ENCODE measurements at places on chromosomes 6 and 20.

- peak; percentile 62 for DNase-seq
These were observed at the start of gene RAET1G for GRCh38 chr6:149922642-149923326. TSS of gene RAET1G (minus strand) at chr6:149923121. CDS start at chr6:149923010, 111 bp downstream.

DNA sequence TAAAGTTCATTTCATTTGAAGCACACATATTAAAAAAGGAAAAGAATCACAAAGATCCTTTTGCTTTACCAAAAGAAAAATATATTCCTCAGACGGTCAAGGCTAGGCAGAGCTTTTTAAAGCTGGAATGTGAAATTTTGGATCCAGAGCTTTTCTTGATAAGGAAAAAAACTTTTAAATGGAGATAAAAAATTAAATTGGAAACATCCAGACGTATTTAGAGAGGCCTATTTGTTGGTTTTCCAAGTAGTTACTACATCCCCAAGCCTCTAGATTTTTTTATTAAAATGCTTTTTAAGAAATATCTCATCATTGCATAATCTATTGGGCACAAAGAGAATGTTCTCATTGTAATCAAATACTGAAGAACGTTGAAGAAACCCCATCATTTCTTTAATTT is 385.7 kb upstream of the CITED2 start:
- DNase-seq, result no peak

- DNase-seq, result peak; percentile 77
These were observed 22.1 kb downstream of the BACH2 start for GRCh38 chr6:90274451-90275030.

- DNase-seq, result no peak
These were observed 98.4 kb downstream of the IPCEF1 start for GRCh38 chr6:154258064-154258757.

DNA sequence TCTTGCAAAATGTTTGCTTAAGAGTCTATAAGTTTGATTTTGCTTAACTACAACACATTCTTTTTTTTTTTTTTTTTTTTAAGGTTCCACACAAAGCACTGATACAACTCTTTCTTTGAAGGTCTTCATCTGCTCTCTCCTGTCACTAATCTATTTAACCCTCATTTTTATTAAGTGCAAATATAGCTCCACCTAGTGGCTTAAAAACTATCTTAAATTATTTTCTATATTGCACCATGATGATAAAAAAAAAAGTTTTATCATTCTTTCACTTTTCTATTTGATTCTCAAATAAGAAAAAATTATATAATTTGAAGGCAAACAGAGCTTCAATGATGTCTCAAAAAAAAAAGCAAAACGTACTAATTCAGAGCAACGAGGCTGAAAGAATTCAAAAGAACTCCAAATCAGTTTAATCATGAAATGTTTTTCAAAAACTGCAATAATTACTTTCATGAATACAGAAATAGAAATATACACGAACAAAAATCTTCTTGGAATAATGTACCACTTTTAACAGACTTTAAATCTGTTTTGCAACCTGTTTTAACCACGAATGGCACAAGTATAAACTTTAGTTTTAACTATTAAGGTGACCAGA is 12.8 kb downstream of the ESF1 start:
- DNase-seq, result no peak

GRCh38 chr6:118468682-118469465 is 79.2 kb upstream of the PLN start:
- no peak for DNase-seq

DNA sequence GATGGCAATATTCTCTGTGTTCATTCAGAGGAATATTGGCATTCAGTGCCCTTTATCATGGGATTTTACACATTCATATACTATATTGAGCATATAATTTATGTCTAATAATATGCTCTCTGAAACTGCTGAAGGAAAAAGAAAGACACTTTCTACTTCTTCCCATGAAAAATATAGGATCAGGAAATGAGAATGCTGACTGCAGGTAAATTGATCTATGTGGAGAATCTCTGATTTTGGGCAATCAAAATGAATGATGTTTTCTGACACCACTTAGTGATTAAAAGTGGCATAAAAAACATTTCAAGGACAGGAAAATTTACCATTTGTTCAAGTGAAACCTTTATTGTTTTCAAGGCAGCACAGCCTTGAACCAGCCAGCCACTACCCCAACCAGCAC is 260.1 kb upstream of the STXBP5 start:
- DNase-seq, result no peak

GRCh38 chr6:154888421-154889295 is 106.5 kb upstream of the TIAM2 start:
- no peak for DNase-seq

DNA sequence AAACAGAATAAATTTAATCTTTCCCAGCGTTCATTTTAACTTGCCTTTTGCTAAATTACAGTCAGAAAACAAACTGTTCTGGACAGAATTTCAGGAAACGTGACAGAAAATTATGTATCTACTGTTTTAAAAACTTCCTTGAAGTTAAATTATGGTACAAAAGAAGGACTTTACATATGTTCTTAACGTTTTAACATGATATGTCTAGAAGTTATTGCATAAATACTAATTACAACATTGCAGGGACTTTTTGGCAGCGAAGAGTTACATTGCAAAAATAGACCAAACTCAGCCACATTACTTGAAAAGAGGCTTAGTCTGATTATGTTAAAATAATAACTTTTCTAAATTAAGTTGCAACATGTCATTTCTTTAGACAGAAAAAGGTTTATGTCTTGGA is 142.1 kb upstream of the IMPG1 start:
- DNase-seq, result no peak

All from stimulated activated CD8-positive, alpha-beta memory T cell treated with anti-CD3 and anti-CD28 coated beads, Interleukin-7, amount 100 ng/mL, for 24 hours (primary cell).